ENCODE measurements at places on chromosomes 4 and X.
A peak's percentile ranks its signal among the peaks of the same experiment; 100 is the strongest.

DNA sequence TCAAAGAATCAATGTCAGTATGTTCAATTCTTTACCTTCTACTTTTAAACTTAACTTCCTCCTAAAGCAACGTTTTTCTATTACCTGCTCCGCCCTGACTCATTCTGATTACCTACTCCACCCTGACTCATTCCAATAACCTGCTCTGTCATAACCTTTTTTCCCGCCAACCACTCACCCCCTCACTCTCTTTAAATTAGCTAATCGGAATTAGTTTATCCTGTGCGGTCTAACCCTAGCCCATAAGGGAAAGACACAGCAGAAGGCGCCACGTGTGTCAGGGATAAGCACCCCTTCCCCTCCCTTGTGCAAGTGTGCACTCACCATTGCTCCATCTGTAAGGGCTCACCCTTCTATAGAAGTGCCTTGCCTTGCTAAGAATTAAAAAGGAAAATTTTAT lies 64.4 kb downstream of the EIF4E start:
- no peak for DNase-seq

- no peak for DNase-seq
These were observed 26.2 kb downstream of the ZNF330 start for GRCh38 chr4:141246683-141247429.

DNA sequence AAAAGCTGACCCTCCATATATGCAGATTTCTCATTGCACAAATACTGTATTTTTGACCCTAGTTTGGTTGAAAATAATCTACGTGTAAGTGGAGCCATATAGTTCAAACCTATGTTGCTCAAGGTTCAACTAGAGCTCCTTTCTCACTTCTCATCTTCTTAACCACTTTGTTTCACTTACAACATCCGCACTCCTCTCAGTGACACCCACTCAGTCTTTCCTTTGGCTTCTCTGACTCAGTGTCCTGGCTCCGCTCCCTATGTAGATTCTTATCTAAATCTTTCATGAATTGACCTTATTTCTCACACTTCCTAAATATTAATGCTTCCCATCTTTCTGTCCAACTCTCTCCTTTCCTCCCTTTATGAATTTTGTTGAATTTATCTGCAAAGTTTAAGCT lies 32.9 kb upstream of the DKK2 start:
- no peak for DNase-seq

- DNase-seq, result no peak
These were observed 14.2 kb downstream of the DHRSX start for GRCh38 chrX:2486476-2487133.

GRCh38 chr4:5158825-5159224 lies 107.5 kb downstream of the STK32B start:
- no peak for DNase-seq

DNA sequence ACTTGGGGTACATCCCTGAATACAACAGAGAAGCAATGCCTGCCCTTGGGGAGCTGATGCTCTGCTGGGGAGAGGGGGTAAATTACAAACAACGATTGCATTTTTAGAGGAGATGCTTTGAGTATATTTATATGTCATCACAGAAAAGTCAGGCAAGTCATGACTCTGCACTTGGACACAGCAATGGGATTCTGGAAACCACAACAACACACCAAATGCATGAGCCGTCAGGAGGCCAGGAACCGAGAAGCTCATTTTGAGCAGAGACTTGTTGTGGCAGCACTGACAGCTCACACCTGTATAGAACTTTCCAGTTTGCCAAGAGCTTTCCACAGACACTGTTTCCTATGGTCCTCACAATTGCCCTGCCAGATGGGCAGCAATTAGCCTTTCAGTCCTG lies 113.2 kb upstream of the RBPJ start:
- DNase-seq, result no peak

DNA sequence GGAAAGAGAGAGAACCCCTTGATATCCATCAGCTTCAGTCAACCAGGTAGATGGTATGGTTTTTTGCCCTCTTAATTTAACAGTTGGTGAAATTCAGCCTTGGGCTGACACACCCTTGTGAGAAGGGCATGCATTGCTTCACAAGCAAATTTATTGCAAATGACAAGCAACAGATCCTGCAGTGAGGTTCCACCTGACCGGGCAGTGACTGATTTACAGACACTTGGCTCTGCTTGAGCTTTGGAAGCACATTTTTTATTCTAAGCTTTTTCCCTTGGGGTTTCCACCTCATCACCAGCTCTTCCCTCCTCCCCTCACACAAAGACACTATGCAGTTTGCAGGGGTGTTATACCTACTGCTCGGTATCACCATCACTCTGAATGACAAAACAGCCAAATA lies 28.3 kb upstream of the SERTM2 start:
- DNase-seq, result no peak

DNA sequence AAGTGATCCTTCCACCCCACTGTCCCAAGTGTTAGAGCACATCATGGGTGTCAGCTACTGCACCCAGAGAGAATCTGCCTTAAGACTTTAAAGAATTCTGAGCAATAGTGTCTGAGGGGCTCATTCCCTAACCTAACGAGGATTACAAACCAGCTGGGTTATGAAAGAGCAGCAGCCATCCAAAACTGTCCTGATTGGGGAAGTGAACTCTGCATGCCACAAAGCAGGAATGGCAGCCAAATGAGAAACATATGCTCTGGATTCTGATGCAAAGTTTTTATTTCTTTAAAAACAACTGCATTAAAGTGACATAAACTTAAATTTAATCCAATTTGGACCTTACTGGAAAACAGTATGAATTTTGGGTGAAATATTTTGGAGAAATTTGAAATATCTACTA lies 103.2 kb downstream of the ANXA3 start:
- DNase-seq, result peak; percentile 33

- DNase-seq, result no peak
These were observed 251.8 kb upstream of the SLIT2 start for GRCh38 chr4:19999775-20000414.

DNA sequence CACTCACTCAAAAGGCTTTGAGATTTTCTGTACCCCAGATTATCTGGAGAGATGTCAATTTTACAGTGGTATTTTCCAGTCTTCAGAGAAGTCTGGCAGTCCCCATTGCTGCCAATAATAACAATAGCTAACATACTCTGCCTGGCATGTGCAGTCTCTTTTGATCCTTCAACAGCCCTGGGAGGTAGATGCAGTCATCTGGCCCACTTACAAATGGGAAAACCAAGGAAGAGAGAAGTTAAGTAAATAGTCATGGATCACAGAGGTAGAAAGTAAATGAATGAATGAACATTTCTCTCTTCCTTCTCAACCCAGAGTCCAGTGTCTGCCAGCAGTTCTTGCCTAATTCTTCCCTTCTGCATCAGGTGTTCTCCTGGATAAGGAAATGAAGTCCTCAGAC lies 113.0 kb upstream of the EDNRA start:
- DNase-seq, result no peak

GRCh38 chrX:46327566-46328115 lies 217.6 kb downstream of the ZNF674 start:
- DNase-seq, result no peak

DNA sequence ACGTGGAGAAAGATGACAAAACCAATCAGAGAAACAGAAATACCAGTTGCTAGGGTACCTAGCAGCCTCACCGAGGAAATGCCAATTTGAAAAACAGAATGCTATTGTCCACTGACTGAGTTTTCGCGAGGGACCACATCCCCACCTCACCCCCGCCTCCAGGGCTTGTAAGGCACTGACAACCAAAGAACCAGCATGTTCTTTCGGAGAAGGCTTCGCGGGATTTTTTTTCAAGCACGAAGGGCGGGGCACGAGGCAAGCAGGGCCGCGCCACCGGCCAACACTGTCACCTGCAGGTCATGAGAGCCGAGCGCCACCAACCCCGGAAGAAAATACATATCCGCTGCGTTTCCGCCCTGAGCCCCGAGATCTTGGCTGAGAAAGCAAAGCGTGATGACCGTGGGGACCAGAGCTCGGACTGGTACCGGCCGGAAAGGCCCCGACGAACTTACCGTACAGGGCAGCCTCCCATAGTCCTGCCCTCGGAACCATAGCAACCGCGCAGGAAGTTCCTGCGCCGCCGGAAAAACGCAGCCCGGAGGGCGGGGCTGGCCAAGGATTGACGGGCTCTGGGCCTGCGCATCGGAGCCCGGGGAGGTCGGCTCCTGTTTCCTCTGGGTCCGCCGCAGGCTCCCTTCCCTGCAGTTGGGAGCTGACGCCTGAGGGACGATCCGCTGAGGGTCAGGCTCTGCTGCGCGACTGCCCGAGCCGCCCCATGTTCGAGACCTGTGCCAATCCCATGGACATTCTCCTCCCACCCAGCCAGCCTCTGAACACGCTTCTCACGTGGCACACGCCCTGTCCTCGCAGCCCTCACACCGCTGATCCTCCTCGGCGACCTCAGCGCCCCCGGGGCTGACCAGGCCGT lies 59.2 kb upstream of the PAGE5 start:
- DNase-seq, result peak; percentile 94

DNA sequence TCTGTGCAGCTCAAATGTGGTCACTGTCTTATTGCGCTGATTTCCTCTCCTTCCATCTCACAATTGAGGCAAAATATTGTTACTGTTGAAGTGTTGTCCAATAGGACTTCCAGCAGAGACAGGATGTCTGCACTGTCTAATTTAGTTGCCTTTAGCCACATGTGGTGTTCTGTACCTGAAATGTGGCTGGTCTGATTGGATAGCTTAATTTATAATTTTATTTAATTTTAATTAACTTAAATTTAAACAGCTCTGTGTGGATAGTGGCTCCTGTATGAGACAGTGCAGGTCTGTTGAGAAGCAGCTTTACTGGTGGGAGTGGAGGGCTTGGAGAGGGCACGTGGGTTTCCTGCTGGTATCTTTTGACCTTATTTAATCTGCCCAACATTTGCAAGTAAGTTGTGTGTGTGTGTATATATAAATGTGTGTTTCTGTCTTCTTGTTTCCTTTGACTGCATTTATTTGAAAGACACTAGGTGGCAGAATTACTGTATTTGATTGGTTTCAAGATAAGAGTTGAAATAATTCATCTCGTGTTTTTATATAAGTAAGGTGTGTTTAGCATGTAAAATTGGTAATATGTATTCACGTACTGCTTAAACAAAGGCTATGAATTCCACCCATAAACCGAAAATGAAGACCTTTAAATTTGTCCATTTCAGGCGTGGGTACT lies 55.3 kb upstream of the MSANTD1 start:
- DNase-seq, result no peak

- no peak for DNase-seq
These were observed 1052.1 kb upstream of the PCDH10 start for GRCh38 chr4:132097041-132097440.

- DNase-seq, result no peak
These were observed 1814.9 kb downstream of the STIM2 start for GRCh38 chr4:28675582-28675981.

GRCh38 chrX:48631376-48632090 lies 34.2 kb downstream of the WDR13 start:
- DNase-seq, result peak; percentile 92

DNA sequence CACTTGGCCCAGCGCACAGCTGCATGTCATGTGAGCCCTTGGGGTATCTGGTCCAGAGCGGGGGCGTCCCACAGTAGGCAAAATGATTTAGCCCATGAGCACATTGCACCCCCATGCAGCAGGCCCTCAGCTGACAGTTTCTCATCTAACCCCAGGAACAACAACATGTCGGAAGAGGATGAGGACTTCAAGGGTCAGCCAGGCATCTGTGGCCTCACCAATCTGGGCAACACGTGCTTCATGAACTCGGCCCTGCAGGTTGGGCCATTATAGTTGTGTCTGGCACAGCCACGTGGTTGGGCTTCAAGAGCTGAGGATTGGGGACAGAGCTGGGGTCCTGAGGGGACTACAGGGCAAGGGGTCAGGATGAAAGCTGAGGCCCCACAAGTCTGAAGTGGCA lies 7.8 kb downstream of the USP11 start:
- no peak for DNase-seq

- no peak for DNase-seq
These were observed 49.4 kb upstream of the PRR32 start for GRCh38 chrX:126770179-126770578.

DNA sequence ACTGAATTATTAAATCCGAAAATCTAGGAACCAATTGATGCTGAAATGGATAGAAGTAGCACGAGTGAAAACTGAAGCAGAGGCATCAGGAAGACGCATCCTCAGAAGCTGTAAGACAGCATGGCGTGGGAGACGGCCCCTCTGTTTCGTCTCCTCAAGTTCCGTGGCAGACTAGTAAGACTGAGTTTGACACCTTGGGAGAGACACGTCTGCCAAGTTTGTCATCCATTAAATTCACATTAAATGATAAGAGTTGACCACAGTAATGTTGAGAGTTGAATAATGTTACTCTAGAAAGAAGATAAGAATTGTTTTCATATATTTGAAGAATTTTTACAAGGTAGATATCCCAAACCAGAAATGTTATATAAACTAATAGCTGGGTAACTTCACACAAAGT lies 736.1 kb upstream of the FRG1 start:
- DNase-seq, result no peak

DNA sequence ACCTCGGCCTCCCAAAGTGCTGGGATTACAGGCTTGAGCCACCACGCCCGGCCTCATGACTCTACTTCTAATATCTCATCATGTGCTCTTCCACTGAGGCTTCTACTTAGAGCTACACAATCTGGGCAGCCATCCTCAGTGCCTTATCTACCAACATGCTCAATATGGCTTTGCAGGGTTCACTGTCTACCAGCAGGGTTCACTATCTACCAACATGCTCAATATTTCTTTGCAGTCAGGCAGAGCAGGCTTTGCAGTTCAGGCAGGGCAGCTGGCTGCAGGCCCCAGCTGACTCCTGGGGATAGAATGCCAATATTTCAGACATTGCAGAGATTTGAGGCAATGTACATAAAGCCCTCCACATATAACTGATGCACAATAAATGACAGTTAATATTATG lies 47.5 kb downstream of the PKD2 start:
- DNase-seq, result peak; percentile 24

- DNase-seq, result no peak
These were observed 107.3 kb upstream of the ENPP6 start for GRCh38 chr4:184324939-184325477.

DNA sequence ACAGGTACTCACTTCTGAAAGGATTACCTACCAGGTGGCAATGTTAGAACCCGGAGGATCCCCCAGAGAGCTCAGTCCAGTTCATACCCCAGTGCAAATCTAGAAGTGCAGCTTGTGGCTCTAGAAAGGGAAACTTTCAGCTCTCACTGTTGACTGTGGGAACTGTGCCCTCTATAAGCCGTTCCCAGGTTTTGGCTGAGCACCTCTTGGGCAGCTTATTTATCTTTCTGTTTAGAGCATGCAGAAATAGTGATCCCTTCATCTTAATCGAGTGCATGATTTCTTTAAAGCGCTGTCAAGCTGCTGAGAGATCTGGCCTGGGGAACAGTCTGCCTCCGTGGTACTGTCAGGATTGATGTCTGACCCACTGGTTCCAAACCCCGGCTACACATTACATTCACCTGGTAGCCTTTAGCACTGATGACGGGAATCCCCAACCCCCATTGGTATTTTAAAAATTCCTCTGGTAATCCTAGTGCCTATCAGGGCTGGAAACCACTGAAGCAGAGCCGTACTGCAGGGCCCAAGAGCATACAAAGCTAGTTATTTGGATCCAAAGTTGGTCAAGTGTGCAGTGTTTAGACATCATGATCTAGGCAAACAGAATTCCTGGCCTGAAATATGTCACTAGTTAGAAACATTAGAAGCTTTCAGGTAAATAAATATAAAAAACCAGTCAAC lies 103.2 kb downstream of the KLHL8 start:
- DNase-seq, result no peak

All from femur (tissue), 1 donor.